ENCODE measurements at places on chromosomes 2 and 18.

GRCh38 chr2:168443818-168444217 is 12.3 kb upstream of the CERS6 start:
- no peak for DNase-seq

DNA sequence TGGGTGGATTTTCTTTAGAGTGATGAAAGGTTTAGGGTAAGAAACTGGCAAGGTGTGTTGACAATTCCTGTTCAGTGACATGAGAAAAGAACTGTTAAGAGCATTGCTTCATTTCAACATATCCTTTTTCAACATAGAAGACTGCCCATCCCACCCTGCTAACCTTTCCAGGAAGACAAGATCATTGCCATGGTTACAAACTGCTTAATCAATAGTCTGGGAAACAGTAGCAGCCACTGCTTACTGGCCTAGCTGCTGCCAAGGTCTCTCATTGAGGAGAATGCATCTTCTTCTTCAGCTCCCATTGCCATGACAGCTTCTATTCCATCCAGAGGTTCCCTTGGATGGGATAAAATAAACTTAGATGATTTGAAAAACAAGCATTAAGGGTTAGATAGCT is 212.1 kb downstream of the LRRTM1 start:
- no peak for DNase-seq

DNA sequence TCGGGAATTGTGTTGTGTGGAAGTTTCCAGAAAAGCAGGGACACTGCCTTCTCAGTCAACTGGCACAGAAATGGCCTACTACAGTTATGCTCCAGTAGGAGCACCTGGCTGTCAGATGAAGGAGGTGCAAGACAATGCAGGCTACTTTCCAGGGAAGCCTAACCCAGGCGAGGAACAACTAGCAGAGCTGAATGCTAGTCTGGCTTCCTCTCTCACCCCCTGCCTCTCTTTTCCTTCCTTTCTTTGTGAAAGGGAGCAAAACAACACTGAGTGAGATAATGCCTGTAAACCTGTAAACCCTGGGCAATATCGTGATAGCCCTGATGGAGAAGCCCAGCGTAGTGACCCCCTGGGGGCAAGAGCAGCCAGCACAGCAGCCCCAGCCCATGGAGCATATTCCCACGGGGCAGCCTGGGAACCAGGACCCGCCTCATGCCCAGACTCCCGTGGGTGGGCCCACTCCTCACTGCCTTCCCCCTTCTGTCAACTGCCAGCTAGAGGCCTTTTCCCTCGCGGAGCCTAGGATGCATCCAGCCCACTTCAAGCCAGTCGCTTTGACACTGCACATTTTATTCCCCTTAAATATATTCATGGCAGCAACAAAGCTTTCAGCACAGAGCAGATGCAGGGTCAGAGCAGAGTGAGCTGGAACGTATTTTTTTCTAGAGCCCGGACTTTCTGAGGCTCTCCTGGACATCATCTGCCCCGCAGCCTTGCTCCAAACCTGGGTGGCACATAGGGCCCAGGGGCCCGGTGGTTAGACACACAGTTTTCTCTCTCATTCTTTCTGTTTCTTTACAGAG is 77.0 kb downstream of the PDCL3 start:
- DNase-seq, result no peak

GRCh38 chr18:41828137-41828536 is 126.9 kb upstream of the PIK3C3 start:
- DNase-seq, result no peak

GRCh38 chr18:58862356-58862755 is 2.3 kb upstream of the ZNF532 start:
- no peak for DNase-seq

GRCh38 chr2:60821587-60822302 is 59.6 kb upstream of the REL start:
- no peak for DNase-seq

DNA sequence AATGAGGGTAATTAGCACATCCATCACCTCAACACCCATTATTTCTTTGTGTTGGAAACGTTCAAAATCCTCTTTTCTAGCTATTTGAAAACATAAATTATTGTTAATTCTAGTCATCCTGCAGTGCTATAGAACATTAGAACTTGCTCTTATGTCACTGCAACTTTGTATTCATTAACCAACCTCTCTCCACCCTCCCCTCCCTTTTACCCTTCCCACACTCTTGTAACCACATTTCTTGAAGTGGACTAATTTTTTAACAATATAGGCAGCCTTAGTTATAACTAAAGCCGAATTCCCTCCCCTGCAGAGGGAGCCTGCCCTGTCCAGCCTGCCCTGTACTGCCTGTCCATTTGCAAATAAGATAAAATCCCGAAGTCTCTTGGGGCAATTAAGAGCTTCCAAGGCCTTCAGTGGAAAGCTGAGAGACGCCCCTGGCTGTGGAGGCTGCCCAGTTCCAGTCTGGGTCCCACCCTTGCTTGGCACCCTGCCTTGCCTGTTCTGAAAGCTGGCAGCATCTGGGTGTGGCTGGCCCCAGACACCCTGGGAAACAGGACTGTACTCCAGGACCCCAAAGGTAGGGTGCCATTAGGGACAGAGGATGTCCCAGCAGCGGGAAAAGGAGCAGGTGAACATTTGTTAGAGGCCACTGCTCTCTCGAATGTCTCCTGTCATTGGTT is 65.1 kb downstream of the MEX3C start:
- DNase-seq, result no peak

DNA sequence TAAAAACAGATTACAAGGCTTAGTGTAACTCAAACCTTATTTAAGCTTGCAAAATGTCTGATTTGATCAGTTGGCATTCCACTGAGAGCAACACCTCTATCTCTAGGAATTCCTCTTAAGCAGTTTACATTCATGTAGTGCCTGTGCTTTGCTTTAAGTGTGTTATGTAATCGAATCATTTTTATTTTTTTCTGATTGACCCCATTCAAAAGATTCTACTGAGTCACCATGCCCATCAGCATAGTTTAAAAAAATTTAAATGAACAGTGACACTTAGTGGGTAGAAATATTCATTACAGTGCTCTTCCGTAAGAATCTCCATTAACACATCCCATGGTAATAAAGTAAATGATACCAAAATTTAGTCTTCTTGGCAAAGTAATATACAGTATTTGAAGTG is 67.8 kb upstream of the SLC4A10 start:
- DNase-seq, result no peak

- no peak for DNase-seq
Measured at GRCh38 chr2:221895366-221896121, 323.4 kb upstream of the EPHA4 start.

- no peak for DNase-seq
Measured at GRCh38 chr18:77178559-77178958, 46.0 kb upstream of the MBP start.

DNA sequence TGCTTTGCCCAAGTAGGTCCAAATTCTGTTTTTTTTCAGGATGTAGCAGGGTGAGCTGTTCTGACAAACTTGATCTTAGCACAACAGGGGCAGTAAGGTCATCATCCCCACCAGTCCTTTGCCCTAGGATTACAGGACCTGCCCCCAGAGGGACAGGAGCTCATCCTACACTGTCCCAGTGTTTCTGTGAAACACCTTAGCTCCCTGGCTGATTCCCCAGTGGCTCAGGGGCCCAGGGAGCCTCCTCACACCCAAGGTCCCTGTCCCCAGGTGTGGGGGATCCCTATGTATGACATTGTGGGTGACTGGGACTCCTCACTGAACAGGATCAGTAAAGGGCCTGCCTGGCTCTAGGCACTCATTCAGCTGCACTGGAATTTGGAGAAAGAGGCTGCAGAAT is 191.2 kb downstream of the ANKRD30B start:
- DNase-seq, result no peak

DNA sequence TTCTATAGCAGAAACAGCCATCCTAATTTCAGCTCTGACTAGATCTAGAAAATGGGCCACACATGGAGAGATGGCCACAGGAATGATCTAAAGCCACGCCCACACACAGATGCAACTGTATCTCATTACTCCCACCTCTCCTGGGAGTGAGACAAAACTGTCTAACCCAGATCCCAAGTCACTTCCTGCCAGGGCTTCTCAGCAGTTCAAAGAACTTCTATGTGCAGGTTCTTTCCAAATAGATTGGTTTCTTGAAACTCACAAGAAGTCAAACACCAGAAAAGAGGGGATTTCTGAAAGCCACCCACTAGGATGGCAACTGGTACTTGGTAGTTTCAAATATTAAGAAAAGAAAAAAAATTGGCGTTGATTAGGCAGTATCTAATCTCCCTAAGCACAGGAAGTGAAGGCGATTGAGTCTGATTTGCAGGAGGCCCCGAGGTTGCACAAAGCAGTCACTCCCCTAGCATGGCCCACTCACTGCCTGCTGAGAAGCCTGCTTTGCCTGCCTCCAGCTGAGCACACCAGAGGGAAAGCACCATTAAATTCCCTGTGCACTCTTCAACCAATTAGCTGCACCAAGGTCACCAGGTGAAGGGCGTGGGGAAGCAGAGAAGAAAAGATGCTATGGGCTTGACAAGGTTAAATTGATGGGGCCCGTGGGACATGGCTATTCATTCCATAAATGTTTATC is 51.1 kb downstream of the PAPOLG start:
- peak; percentile 65 for DNase-seq

DNA sequence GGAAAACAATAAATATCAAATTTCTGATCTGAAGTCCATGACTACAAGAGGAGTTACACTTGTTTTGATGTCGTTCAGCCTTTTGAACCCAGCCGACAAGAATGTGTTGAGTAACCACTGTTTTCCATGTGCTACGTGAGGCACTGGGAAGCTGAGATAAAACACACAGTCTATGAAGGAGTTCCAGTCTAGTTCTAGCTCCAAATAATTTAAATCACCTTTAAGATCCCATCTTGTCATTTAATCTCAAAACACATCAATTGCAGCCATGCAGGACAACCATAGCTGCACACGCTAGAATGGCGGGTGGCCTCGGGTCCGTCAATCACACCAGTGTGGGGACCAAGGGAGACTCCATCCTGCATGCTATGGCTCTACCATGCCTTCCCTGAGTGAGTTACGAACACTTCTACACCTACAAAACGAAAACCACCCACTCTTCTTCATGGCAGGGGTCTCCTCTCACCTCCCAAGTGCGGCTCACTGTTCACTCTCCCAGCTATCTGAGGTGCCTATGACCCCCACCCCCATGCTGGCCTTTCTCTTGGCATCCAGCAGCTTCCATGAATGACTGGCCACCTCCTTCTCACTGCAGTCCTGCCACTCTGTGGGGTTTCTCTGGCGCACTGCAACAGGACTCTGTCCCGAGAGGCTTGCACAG is 3.8 kb downstream of the FHL2 start:
- DNase-seq, result no peak

- DNase-seq, result no peak
Measured at GRCh38 chr2:19231625-19232024, 126.8 kb downstream of the OSR1 start.

- DNase-seq, result no peak
Measured at GRCh38 chr18:75836516-75836915, 409.0 kb upstream of the SMIM21 start.

All from activated naive CD8-positive, alpha-beta T cell treated with anti-CD3 and anti-CD28 coated beads for 36 hours (primary cell).